ENCODE measurements at places on chromosomes 13 and 19.
A peak's percentile ranks its signal among the peaks of the same experiment; 100 is the strongest.

GRCh38 chr13:110306960-110307766 lies at the start of the genes COL4A1 and COL4A2:
Gene COL4A1, minus strand, starts transcription at chr13:110307157. Its CDS starts 130 bp downstream, at chr13:110307027.
Gene COL4A2, plus strand, starts transcription at chr13:110307284. Its CDS starts 620 bp downstream, at chr13:110307904.
- DNase-seq, result no peak

DNA sequence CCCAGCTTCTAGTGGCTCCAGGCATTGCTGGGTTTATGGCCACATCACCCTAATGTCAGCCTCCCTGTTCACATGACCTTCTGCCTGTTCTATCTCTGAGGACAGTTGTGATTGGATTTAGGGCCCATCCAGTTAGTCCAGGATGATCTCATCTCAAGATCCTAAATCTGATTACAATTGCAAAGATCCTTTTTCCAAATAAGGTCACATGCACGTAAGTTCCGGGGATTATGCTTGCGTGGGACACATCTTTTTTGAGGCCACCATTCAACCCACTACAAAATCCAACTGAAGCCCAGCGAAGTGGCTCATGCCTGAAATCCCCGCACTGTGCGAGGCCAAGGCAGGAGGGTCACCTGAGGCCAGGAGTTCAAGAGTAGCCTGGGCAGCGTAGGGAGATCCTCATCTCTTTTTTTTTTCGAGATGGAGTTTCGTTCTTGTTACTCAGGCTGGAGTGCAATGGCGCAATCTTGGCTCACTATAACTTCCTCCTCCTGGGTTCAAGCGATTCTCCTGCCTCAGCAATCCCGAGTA lies 12.3 kb downstream of the PLD3 start:
- DNase-seq, result no peak

DNA sequence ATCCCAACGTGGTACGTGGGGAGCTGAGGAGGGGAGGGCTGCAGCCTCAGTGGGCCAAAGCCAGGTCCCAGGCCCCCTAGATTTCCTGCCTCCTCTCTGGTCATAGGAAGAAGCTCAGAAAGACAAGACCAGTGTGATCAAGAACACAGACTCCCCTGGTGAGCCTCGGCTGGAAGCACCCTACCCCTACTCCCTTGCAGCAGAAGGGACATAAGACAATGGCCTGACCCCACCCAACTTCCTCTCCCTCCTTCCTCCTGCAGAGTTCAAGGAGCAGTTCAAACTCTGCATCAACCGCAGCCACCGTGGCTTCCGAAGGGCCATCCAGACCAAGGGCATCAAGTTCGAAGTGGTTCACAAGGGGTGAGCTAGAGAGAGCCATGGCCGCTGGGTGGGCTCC lies 11.5 kb downstream of the PODNL1 start:
- DNase-seq, result no peak

- DNase-seq, result no peak
These were observed 87.6 kb upstream of the STK24 start for GRCh38 chr13:98664510-98664909.

DNA sequence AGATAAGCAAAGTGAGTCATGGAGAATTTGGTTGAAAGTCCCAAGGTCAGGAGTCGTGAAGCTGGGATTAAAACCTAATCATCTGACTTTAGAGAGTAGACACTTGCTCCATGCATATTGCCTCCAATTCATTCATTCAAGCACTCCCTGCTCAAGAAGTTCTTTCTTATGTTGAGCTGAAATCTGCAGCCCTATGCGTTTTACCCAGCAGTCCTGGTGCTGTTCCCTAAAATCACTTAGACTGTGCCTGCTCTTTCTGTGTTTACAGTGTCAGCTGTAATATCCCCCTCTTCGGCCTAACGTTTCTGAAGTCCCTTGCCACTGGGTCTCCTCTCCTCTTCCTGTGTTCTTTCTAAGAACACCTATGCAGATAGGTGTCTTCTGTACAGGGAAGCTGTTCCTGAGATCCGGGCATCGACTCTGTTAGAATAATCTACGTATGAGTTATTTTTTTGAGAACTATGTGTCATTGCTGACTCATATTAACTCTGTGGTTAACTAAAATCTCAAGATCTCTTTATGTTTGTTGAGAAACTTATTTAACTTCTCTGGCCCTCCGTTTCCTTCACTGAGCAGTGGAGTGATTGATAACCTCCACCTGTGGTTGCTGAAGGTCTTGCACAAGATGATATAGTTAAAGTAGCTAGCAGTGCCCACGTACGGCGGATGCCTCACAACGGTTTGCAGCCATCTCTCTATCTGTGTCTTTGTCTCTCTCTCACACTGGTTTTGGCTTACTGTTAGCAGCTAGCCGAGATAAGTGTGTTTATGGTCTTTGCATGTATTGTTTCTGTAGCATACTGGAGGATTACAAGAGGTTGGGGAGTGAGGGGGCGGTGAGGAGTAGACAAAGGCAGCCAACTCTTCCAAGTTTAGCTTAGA lies 4.7 kb downstream of the ALOX5AP start:
- DNase-seq, result peak; percentile 53

- no peak for DNase-seq
These were observed 954.7 kb downstream of the SLITRK6 start for GRCh38 chr13:84844473-84844872.

All from GM10248 (cell line).